BJ (cell line): ENCODE measurements at places on chromosomes 5 and 9.

DNA sequence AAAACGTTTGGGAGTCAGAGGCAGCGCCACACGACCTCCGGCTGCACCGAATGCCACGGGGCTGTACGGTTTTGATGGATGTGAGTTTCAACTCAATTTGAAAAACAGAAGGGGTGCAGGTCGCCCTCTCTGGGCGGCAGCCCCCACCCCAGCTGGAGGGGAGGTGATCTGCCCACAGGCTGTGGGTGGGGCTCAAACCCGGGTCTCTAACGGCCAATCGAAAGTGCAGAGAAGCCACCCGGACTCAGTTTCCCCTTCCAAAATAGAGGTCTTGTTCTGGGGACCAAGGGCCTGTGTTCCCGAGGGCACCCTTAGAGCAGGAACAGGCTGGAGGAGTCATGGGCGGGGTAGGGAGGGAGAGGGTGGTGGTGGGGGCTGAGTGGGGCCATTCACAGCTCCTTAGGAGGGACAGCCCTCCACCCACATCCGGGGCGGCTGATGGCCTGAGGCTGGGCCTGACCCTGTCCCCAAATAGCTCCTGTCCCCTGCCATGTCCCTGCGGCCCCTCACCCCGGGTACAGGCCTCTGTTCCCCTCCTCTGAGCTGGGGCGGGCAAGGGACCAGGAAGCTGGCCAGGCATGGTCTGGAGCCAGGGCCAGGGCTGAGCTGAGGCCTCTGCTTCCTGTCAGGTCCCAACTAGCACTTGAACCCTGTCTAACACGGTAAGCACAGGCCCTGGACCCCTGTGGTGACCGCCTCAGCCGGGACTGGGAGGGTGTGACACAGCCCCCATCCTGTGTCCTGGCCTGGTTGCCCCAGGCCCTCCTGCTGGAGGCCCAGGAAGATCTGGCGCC is 22.6 kb upstream of the NOTCH1 start:
- DNase-seq = no peak

GRCh38 chr5:111694133-111694532 is 62.9 kb downstream of the NREP start:
- DNase-seq = peak; percentile 73

GRCh38 chr5:179906795-179907555 is 722 bp downstream of the TBC1D9B start:
- DNase-seq = no peak

- DNase-seq = no peak
Observed at GRCh38 chr5:32123058-32123805, 50.9 kb downstream of the GOLPH3 start.

DNA sequence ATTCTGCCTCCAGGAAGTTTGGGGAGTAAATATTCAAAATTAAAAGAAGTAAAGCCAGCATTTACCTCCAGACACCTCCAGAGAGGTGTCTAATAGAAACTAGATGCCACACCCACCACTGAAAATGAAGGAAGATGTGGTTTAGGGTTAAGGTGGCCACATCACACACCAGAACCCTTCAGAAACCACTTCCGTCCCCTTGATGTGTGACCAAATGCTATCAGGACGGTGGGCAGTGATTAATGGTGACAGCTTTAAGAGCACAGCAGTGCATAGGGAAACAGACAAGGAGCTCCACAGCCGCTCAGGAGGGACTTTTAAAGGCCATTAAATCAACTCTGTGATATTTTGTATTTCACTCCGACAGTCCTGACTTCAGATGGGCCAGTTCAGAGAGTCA is 295.2 kb downstream of the BRINP1 start:
- DNase-seq = no peak

DNA sequence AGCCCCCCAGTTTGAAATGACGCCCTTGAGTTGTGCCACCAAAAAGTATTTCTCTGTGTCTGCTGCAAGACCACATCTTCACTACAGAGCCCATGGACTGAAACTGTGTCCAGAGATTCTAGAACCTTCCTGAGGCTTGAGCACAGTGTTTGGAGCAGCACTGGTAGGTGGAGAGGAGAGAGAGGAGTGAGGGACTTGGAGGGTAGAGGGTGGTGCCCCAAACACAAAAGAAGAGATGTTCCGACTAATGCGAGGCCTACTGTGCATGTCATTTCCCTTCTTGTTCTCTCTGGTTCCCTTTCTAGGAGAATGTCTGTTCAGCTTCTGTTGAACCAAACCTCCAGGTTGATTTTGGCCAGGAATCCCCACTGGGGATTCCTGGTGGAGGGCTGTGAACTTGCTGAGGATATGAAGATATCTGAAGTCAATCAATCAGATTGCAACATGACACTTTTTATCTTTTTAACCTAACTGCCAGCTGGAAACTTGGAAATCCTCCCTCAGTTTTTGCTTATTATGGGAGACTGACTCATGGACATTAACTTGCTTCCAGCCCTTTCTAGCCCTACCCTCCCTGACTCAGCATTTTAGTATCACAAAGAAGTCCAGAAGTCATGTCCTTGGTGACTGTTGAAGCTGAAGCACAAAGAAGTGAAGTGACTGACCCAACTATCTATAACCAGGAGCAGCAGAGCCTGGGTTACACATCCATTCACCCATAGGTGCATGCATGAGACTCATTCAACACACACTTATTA is 154.5 kb downstream of the NR3C1 start:
- peak; percentile 53 for DNase-seq

DNA sequence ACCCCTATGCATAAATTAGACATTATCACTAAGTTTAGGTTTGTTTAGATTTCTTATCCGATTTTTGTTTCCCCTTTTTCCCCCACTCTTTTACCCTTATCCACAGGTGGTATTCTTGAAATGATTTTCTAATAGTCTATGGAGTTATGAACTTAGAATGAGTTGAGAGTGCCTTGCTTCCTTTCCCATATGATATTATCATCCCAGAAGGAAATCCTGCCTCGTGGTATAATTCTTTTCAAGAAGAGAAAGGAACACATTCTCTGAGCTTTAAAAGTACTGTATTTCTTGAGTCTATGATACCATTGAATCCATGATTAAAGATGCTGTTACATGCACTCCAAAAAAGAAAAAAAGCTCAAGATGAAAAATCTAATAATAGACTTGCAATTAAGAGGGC is 76.9 kb upstream of the ADAMTSL1 start:
- DNase-seq = no peak

DNA sequence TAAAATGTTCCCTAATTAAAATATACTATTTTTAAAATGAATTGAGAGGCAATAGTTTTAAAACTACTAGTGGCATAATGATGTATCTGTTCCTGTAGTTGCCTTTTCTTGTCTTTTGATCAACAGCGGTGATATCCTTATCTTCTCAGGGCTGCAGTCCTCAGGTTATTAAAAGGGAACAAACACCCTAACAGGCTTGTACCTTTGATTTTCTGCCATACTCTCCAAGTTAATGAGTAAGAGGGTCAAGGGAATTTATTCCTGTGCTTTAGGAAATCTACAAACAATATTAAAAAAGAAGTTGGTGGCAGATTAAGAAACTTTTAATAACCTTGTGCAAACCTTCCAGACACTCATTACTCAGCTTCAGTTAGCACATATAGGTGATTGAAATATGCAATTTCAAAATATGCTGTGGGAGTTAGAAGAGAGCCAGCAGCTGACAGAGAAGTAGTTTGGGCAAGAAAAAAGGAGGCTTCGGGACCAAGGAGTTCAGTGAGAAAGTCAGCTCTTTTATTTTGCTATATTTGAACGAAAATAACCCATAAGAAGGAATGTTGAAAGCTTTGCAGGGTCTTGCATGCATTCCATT is 81.0 kb upstream of the TLE4 start:
- no peak for DNase-seq

DNA sequence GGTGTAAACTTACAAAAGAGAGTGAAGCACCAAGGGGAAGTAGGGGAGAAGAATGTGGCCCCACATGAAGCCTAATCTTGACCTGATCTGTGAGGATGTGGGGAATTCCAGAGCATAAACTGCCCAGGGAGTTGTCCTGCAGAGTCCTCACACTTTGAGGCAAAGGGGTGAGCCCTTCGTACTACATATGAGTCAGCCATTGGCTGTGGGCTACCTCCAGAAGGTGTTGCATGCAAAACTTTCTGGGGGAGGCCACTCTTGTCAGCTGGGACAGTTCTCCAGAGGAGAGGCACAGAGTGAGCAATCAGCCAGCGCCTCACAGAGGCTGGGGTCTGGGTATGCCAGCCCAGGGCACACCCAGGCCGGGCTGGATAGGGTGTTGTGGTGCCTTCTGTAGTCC is 98.1 kb upstream of the NMUR2 start:
- no peak for DNase-seq

DNA sequence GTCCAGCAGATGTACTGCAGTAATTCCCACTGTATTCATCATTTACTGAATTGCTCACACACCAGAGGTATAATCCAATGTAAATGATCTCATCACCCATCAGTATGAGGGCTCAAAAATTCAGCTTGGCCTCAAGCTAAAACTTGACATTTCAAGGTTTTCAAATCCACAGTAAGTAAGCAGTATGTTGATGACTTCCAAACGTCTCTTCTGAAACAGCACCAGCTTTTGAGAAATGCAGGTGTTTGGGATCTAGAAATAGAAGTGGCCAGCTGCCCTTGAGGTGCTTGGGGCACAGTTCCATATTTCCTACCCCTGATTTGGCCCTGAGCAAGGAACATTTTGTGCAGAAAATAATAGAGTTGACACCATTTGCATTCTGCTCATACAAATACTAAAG is 388.0 kb upstream of the TUSC1 start:
- no peak for DNase-seq

- no peak for DNase-seq
Observed at GRCh38 chr5:143509758-143510221, 106.3 kb upstream of the NR3C1 start.

GRCh38 chr9:119639287-119639955 is 270.2 kb upstream of the BRINP1 start:
- DNase-seq = no peak

DNA sequence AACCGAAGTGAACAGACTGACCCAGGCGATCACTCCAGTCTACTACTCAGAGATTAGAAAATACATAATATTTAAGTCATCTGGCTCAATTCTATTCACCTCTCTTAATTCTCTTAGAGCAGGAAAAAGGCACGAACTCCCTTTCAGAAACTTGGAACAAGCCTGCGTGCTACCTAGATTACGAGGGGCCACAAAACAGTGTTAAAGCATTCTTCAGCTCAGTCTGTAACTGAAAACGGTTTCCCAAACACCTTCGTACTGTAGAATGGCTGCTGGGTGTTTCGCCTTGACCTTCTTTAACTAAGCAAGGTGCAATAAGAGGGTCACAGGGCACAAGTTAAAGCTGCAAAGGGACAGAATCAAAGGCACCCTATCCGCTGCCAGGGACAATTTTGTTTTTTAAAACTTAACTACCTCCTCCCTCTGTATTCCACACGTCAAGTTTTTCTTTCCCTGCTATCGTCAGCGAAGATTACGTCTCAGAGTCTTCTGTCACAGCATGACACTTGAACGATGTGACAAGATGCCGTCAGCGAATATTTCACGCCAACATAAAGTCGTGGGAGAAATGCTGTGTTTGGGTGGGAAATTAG is 687 bp downstream of the LYSMD3 start:
- DNase-seq = no peak

GRCh38 chr5:177473443-177474001 is at the start of gene DBN1:
Gene DBN1 (minus strand): TSS chr5:177473634. CDS start chr5:177473521, 113 bp downstream.
- DNase-seq = no peak

DNA sequence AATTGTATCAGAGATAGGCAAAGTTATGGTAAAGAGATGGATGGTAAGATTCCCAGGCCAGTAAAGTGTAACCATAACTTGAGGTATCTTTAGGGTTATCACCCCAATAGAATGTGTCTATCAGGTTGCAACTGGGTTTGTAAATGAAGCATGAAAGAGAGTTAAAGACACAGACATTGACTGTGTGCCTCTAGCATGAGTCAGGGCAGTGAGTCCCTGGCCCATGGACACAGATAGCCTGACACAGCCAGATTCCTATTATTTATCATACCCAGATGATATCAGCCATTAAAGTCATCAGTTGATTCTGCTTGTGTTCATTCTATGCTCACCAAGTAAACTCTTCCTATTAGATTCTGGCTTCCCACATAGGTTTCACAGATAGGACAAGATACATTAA is 33.5 kb upstream of the SNAPC3 start:
- no peak for DNase-seq

DNA sequence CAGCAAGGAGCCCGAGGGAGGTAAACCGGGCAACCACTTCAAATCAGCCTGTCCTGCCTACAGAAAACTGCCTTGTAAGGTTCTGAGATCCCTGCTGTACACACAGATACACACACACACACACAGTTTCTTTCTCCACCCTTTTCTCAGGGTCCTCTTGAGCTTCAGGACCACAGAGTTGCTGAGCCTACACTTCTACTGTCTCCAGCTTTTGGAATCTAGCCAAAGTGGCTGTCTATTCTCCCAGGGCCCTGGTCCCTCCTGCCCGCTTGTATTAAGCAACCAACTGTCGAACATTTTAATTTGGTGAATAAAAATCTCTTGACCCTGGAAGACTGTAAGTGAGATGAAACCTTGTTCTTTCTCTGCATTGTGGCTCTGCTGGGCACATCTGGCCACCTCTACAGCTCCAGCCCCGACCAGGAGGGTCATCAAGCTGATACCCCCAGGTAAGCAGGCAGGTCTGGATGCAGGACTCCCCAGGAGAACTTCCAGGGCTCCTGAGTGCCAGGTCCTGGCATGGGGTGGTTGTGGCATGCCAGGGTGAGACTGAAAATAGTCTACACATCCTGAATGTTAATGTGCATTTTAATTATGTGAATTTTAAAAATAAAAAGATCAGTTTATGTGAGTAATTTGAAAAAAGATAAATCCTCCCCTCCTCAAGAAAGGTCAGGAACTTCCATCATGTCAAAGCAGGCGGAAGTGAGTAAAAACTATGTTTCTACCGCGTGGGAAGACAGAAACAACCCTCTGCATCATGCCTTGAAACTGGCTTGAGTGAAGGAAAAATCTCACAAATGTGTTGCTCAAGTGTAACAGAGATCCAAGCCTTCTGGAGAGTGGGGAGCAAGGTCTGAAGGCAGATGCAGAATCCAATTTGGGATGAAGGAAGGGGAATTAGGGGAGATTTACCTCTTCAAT is 15.0 kb upstream of the S1PR3 start:
- no peak for DNase-seq

GRCh38 chr5:180341595-180341994 is 11.5 kb downstream of the GFPT2 start:
- DNase-seq = no peak

- DNase-seq = no peak
Observed at GRCh38 chr5:173745557-173745956, 129.1 kb upstream of the BOD1 start.

GRCh38 chr5:89580976-89581375 is 698.0 kb upstream of the MEF2C start:
- no peak for DNase-seq

DNA sequence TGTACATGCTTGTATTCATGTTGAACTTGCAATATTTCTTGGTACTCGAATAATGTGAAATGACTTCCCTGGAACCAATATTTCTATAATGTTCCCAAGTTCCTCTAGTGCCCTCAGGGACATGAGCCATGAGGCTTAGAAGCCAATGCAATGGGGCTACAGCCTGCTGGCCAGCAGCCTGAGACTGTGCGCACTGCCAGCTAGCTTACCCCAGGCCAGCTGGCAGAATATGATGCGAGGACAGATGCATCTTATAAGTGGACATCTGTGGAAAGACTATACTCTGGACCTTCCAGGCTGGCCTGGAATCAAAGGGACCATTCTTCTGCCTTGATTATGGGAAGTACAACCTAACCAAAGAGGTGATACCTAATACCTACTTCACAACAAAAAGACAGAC is 1862.0 kb upstream of the ACO1 start:
- DNase-seq = no peak

GRCh38 chr5:55672477-55672911 is 39.6 kb downstream of the SLC38A9 start:
- no peak for DNase-seq

GRCh38 chr5:85604378-85604777 is 1013.4 kb upstream of the COX7C start:
- no peak for DNase-seq

- no peak for DNase-seq
Observed at GRCh38 chr9:126616521-126616976, 2.8 kb downstream of the LMX1B start.
